Activated T-helper 9 cell treated with anti-CD3 and anti-CD28 coated beads, Interleukin-2, amount 50 U/mL, for 16 hours (primary cell): ENCODE measurements at places on chromosomes 6 and 20.

DNA sequence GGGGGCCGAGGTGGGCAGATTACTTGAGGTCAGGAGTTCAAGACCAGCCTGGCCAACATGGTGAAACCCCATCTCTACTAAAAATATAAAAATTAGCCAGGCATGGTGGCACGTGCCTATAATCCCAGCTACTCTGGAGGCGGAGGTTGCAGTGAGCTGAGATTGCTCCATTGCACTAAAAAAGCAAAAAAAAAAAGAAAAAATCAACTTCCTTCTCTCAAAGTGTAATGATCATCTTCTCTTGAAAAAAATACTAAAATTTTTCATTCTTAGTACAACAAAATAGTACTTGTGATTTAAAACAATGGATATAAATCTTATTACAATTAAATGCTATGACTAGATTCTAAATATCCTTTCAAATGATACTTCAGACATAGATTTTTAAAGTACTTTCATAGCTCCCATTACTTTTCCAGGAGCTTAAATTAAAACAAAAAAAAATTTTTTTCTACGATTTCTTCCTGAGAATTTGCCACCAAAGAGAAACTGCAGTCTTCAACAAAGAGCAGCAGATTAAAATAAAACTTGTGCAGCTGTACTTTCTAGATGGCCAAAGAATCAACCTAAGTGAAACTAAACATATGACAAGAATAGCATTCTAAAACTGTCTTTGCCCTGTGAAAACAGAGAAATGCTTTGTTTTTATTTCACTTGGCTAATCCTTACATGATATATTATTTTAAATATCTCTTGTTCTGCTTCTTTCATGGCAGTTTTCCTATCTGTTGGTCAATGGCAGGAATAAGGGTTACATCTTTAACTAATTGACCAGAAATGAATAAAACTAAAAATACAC lies 75.2 kb downstream of the MAP3K5 start:
- no peak for DNase-seq

- no peak for DNase-seq
Observed at GRCh38 chr6:1144842-1145767, 166.8 kb upstream of the FOXQ1 start.

- no peak for DNase-seq
Observed at GRCh38 chr20:7361931-7362330, 578.3 kb downstream of the HAO1 start.

DNA sequence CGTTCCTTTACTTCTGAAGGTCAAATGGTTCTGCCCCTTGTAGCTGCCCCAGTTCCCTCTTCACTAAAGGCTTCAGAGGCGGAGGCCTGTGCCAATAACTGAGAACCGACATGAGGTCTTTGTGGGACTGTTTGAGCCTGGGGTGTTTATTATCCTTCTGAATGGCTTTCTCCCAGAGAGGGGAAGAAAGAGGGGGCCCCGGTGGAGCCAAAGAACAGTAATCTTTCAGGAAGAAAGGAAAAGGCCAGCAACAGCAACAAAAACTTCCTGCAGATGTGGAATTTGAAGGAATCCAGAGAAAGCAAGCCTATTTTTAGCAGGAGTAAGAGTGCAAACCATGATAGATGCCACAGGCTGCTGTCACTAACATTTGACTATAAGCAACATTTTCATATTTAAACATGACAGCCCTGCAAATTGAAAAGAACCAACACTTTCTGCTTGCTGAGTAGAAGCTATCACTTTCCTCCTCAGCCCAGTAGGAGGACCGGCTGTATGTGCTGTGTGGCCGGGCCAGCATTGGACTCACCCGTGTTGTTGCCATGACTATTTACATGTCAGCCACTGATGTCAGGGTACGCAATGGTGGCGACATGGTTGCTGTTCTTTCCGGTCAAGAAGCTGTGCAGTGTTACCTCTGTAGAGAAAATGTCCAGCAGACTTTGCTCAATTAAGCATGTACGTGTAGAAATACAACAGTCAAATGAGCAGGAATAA lies 121.3 kb downstream of the SOBP start:
- DNase-seq, result no peak

DNA sequence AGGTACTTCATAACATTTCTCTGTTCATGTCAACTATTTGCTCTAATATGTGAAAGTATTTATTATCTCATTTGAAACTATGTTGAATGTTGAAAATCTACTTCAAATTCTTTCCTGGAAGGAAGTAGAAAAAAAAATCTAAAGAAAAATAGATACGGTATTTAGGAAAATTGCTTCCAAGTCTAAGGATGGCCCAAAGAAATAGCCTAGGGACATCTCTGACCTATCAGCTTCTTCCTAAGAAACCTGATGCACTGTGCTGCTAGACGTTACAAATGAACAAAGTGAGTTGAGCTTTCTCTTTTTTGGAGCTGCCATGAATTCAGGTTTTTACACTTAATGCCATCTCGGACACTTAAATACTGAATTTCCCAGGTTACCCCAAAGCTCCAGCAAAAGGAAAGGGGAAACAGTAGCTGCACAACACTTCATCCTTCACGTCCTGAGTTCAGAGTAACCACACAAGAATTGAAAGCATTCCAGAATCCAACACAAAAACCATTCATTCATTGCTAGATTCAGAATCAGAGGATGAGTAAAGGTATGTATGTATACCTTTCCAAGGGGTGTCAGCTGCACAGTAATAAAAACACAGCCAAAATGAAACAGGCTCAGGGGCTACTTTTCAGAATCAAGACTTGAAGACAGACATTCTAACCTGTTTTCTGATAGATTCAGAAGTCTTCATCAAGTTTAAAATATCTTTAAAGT lies 7.9 kb downstream of the RMND1 start:
- no peak for DNase-seq

GRCh38 chr6:165573671-165574070 lies 89.4 kb downstream of the PDE10A start:
- no peak for DNase-seq

DNA sequence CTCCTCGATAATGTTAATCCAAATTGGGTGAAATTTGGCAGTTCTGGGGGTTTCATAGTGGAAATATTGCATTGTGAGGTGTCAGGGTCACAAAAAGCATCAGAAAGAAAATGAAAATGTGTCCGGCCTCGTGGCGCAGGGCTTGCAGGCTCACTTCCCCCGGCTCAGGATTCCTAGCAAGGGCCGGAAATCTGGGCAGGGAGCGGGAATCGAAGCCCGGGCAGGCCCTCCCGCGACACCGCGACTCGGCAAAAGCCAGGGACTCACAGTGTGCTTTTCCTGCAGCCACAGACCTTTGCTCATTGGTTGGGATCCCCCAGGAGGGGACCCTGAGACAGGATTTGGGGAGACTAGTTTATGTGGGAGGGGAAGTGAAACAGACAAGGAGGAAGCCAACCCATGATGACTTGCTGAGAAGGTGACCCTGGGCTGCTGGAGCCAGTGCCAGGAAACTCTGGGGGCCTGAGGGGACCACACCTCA lies 847 bp upstream of the CD93 start:
- no peak for DNase-seq

DNA sequence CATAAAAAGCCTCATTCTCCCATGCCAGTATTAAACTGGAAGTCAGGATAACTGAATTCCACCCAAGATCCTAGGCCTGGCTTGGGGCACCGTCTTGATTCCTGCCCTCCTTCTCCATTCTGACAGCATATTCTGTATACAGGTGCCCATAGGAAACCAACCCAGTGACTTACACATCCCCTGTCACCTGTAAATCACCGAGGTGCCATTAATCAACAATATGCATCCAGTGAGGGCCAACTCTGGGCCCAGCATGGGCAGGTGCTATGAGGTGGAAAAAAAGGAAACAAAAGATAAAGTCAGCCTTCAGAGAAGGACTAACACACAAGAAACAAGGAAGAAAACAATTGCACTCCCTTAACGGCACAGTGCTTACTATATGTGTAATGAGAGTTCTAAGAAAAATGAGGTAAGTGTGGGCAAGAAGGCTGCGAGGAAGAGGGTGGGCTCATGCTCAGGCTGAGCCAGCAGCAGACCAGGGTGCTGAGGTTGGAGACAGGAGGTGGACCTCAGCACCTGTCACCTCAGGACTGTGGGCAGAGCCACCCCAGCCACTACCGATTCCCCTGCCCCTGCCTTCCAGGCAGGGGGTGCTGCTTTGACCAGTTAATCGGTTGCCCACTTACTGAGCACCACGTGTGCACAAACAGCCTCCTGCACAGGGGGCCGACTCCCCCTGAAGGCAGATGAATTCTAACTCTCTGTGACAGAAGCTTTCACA lies 105.9 kb downstream of the TRERF1 start:
- no peak for DNase-seq

GRCh38 chr20:61311656-61312387 lies 59.8 kb downstream of the CDH4 start:
- DNase-seq, result no peak

GRCh38 chr20:40945189-40945588 lies 83.4 kb upstream of the TOP1 start:
- DNase-seq, result no peak

DNA sequence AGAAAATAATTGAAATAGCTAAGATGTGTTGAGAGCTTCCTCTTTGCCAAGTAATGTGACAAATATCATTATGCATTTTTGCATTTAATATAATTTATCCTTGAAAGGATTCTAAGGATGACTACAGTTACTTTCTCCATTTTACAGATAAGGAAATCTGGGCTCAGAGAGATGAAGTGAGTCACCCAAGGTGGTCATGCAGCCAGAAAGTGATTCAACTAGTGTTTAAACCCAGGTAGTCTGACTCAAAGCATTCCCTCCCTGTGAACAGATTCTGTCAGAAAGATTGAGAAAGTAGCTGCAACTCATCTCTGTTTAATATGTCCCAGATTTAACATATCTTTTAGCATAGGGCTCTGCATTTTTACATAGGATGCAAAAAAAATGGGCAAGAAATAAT lies 28.1 kb downstream of the NRSN1 start:
- no peak for DNase-seq

- no peak for DNase-seq
Observed at GRCh38 chr6:9914951-9915350, 499.9 kb downstream of the TFAP2A start.

- no peak for DNase-seq
Observed at GRCh38 chr6:136464874-136465273, 85.3 kb downstream of the MAP7 start.

- no peak for DNase-seq
Observed at GRCh38 chr6:113190170-113190569, 667.0 kb upstream of the MARCKS start.

DNA sequence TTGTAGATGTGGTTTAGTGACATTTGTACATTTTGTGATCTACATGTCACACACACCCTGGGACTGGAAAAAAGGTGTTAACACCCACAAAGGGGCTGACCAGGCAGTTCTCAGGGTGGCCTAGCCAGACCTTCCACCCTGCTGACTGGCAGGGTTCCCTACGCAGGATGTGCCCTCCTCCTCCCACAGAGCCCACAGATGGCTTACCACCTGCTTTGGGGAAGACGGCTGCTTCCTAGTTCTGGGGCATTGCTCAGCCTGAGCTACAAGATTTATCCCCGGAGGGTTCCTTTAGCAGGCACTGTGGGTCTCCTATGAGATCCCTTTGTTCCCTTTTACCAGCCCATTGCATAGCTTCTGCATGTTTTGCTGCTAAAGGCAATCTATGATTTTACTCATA lies 35.1 kb downstream of the SNAP25 start:
- DNase-seq, result no peak

GRCh38 chr6:159168536-159169192 lies 536 bp upstream of the FNDC1 start:
- DNase-seq, result no peak

DNA sequence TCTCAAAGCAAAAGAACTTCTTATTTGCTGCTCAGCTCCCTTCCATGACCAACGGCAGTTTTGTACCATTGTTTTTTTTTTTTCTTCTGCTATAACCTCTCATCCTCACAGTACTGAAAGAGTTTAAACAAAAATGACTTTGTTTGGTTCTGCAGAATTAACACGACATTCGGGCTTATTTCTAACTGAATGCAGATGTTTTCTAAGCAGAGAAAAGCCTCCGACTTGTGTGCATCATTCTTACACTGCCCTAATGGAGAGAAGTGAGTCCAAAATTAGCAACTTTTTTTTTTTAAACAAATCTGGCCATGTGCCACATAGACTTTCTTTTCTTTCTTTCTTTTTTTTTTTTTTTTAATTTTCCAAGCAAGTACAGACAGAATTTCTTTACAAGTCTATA lies 382.7 kb downstream of the HDGFL1 start:
- no peak for DNase-seq

DNA sequence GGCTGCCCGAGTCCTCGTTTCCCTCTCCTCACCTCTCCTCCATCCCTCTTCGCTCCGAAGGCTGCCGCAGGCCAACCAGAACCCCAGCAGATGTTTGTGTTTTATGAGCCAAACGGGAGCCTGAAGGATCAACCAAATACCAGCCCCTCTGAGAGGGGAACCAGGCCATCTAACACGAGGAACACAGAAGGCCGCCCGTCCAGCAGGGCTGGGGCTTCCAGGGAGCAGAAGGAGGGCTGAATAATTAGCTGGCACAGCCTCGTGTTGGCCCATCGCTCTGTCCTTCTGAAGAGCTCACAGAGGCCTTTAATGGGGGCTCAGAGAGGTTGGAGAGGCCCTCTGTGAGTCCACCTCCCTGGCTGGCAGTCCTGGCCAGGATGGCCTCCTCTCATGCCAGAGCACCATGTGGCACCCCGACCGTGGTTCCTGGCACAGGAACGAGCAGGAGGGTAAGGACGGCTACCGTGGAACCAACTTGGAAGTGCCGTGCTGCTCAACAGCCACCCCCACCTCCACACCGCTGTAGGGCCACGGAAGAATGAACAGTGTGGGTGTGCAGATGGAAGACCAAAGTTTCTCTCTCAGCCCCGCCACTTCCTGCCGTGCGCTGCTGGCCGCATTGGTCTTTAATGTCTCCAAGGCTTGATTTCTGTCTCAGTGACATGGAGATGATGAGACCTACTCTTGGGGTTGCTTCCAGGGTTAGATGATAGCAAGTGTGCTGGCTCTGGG lies 155.2 kb downstream of the SCML4 start:
- DNase-seq, result no peak

GRCh38 chr20:9040863-9041524 lies 27.9 kb upstream of the PLCB4 start:
- DNase-seq, result no peak

DNA sequence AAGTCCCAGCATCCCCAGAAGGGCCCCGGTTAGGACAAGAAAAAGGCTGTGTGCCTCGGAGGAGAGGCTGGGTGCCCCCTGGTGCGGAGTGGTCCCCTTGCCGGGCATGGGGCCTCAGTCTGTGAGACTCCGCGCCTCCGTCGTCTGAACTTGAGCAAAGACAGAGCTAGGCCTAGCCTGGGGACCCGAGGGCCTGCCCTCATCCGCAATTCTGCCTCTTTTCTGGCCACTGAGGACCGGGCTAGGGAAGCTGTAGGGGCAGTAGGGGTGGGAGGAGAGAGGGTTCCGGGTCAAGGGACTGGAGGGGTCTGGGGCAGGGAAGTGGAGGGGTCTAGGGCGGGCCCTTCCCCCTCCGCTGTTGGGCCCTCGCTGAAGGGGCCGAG lies 550 bp upstream of the HSPA12B start:
- DNase-seq, result no peak

- no peak for DNase-seq
Observed at GRCh38 chr20:19026121-19026878, 186.1 kb upstream of the SLC24A3 start.

- DNase-seq, result no peak
Observed at GRCh38 chr20:14902432-14903089, 565.1 kb upstream of the FLRT3 start.

- no peak for DNase-seq
Observed at GRCh38 chr20:37131486-37131885, 35.7 kb upstream of the RBL1 start.

GRCh38 chr20:25586877-25587276 lies 1.5 kb upstream of the NINL start:
- DNase-seq, result no peak
